Hair follicle dermal papilla cell (primary cell): ENCODE measurements at places on chromosomes 5 and 9. TPM values are rescaled to one million over a fixed set of nuclear protein-coding genes. Genes with fewer than 3 reads are reported as not detected.

Gene SPATA31D4
- not detected in 2 replicates for total RNA-seq

Gene LRRC8A
- total RNA-seq = 49.5 and 49.7 TPM in 2 replicates

Gene ACOT12
- total RNA-seq = not detected in 2 replicates

Gene PCDHGC4
- 6.3 and 6.5 TPM in 2 replicates for total RNA-seq

Gene LRRC19
- not detected in 2 replicates for total RNA-seq

Gene PPP1R2B
- under 0.01 and 0.12 TPM in 2 replicates for total RNA-seq

Gene TYRP1
- 1.1 TPM in 1 of 2 replicates, not detected in the other for total RNA-seq

Gene GPR150
- under 0.01 and 0.12 TPM in 2 replicates for total RNA-seq

Gene FOXI1
- total RNA-seq = not detected in 2 replicates

Gene HMGCR
- 107 and 112 TPM in 2 replicates for total RNA-seq

Gene UBE2QL1
- under 0.01 and 0.12 TPM in 2 replicates for total RNA-seq

Gene STOM
- total RNA-seq = 189 and 212 TPM in 2 replicates

Gene CAPSL
- total RNA-seq = 1.1 TPM in 1 of 2 replicates, not detected in the other

Gene FOXD4L4
- under 0.01 TPM in 1 of 2 replicates, not detected in the other for total RNA-seq

Gene PCA3
- 0.12 TPM in 1 of 2 replicates, not detected in the other for total RNA-seq

Gene SH3PXD2B
- total RNA-seq = 75.4 and 96.2 TPM in 2 replicates

Gene LRRC70
- 1.2 and 1.5 TPM in 2 replicates for total RNA-seq

Gene ECM2
- total RNA-seq = 34.5 and 38.5 TPM in 2 replicates

Gene CTXN3
- not detected in 2 replicates for total RNA-seq

Gene CCDC180
- 3.6 and 5.7 TPM in 2 replicates for total RNA-seq

Gene NDST1
- total RNA-seq = 166 and 188 TPM in 2 replicates

Gene CNTNAP3B
- total RNA-seq = under 0.01 TPM in 1 of 2 replicates, not detected in the other

Gene MLANA
- 0.32 TPM in 1 of 2 replicates, not detected in the other for total RNA-seq

Gene MTX3
- 21.0 and 23.2 TPM in 2 replicates for total RNA-seq

Gene CCL21
- total RNA-seq = not detected in 2 replicates

Gene RASEF
- total RNA-seq = 0.24 and 0.81 TPM in 2 replicates

Gene FOXD4
- 0.16 and 0.24 TPM in 2 replicates for total RNA-seq
